Right lung (tissue), 10 donors: ENCODE measurements at places on chromosomes 1 and 21. TPM values are rescaled to one million over a fixed set of nuclear protein-coding genes. Genes with fewer than 3 reads are reported as not detected.

The DNM3 gene
- 5.2 TPM for polyA plus RNA-seq

The GBP2 gene
- 3.0 TPM for polyA plus RNA-seq

DNA sequence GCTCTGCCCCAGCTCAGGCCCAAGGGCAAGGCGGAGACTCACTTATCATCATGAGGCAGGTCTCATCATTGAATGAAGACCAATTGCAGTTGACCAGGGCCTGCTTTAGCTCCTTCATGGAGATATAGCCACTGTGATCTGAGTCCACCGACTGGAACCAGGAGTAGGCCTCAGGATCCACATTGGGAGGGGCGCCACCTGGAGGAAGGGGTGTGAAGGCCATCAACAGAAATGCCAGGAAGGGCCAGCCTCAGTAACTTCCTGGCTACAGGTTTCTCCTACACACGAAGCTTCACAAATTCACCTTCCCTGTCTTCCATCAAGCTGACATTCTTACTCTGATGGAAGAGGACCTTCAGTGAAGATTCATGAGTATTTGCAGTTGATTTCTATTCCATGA lies 11.6 kb downstream of the PEF1 start:
- no peak for DNase-seq

- no peak for DNase-seq
Observed at GRCh38 chr1:1058921-1059493, 15.1 kb downstream of the RNF223 start.

DNA sequence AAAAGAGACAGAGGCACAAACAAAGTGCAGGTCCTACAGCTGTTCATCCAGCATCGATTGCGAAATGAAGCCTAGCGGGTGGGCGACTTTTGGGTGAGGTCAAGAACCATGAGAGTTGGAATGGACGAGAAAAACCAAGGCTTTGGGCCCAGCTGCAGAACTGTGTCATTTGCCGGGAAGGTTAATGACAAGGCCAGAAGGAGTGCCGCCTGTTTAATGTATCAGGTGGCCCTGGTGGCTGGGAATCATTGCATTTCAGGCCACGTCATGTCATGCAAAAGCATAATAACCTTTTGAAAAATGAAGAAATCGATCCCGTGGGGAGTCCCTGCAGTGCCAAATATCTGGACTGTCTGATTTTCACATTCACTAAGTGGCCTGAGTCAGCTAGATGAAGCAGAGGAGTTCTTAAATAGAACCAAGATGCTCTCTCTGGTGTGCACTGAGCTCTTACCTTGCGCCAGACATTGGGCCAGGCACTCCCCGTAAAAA lies 8.1 kb upstream of the RCC2 start:
- no peak for DNase-seq
